ENCODE measurements at places on chromosomes 2 and 18.

- DNase-seq: no peak
These were observed 20.6 kb downstream of the ITGA6 start for GRCh38 chr2:172447811-172448493.

- DNase-seq: no peak
These were observed 211.6 kb downstream of the PTH2R start for GRCh38 chr2:208618220-208618619.

- no peak for DNase-seq
These were observed 27.5 kb downstream of the INPP4A start for GRCh38 chr2:98472132-98472650.

DNA sequence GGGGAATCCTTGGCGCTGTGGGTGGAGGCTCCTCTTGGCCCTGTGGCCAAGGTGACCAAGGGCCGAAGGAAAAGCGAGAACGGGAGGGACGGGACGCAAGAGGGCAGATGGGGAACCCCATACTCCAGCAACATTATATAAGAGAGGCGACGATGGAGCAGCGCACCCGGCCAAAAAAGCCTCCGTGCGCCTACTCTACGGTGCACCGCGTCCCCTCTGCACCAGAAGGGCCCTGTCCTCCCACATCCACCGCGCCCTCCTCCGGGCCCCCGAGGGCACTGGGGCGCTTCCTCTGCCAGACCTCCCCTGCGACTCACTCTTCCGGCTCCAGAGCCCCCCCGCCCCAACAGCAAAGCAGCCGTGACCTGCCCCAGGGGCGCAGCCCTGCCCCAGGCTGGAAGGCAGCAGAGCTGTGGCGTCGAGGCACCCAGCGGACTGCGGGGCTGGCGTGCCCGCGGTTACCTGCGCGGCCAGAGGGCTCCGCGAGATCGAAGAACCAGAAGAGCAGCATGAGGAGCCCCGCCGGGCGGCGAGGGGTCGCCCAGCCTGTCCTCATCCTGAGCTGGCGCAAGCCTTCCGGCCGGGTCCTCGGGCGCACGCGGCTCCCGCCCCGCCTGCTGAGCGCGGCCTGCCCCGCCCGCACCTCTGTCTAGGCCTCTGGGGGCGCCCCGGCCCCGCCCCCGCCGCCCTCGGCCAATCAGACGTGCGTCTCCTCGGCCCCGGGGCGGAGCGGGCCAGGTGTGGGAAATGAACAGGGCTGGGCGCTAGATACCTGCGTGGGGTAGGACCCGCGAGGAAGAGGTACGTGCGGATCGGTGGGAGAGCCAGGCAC lies 106.3 kb upstream of the CD302 start:
- DNase-seq: no peak

- no peak for DNase-seq
These were observed 352.3 kb upstream of the CDH7 start for GRCh38 chr18:65398347-65399075.

- no peak for DNase-seq
These were observed 176.2 kb downstream of the CALCRL start for GRCh38 chr2:187271825-187272224.

- no peak for DNase-seq
These were observed 95.1 kb downstream of the SMAD7 start for GRCh38 chr18:48855422-48856377.

- DNase-seq: no peak
These were observed 512.3 kb downstream of the XIRP2 start for GRCh38 chr2:167400546-167400945.

GRCh38 chr2:76478266-76479035 lies 767.7 kb upstream of the GCFC2 start:
- DNase-seq: no peak

- DNase-seq: no peak
These were observed 3.0 kb downstream of the MEIS1 start for GRCh38 chr2:66437691-66438497.

DNA sequence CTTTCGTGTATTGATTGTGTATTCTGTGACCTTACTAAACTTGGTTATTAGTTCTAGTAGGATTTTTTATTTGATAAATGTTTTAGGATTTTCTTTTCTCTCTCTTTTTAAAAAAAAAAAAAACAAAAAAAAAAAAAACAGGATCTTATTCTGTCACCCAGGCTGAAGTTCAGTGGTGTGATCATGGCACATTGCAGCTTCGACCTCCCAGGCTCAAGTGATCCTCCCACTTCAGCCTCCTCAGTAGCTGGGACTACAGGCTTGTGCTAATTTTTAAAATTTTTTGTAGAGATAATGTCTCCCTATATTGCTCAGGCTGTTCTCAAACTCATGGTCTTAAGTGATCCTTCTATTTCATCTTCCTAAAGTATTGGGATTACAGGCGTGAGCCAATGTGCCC lies 19.0 kb downstream of the TTLL4 start:
- DNase-seq: no peak

DNA sequence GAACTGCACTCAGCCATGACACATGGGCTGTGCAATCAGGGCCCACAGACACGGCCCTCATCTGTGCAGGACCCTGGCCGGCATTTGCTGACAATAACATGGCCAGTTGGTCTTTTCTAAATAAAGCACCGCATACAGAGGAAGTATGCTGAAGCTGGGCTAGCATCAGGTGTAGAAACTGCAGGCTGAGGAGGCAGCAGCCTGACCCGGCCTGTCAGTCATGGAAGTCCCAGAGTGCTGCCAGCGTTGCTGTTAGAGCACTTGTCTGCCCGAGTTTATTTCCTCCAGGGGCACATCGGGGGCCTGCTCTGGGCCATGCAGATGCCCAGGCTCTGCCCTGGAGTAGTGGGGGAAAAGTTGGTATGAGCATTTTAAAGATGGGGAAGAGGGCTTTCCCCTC lies 4.1 kb upstream of the PTPN18 start:
- DNase-seq: no peak

Data from NCI-H187 (cell line).